ENCODE measurements at places on chromosomes 1 and 21.
A peak's percentile ranks its signal among the peaks of the same experiment; 100 is the strongest.

GRCh38 chr1:186904361-186904760 lies 75.6 kb downstream of the PLA2G4A start:
- DNase-seq: no peak

DNA sequence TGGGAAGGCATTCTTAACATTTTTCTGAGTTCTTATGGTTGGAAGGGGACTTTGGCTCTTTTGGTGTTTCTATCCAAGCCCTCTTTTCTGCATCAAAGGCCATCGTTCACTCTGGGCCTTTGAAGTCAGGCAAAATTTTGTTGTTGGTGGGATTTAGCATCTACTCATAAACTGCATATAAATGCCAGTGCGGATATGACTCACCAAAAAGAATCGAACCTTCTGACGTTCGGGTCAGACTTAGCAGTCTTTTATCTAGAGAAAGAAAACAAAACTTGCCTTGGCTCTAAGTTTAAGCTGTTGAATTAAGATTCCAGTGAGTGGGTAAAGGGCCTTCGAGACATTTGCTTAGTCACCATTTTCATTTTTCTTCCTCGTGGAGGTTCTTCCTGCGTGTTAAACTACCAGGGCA lies 51.4 kb downstream of the EVA1C start:
- DNase-seq: no peak

- no peak for DNase-seq
Measured at GRCh38 chr1:214727274-214727673, 124.3 kb downstream of the CENPF start.

DNA sequence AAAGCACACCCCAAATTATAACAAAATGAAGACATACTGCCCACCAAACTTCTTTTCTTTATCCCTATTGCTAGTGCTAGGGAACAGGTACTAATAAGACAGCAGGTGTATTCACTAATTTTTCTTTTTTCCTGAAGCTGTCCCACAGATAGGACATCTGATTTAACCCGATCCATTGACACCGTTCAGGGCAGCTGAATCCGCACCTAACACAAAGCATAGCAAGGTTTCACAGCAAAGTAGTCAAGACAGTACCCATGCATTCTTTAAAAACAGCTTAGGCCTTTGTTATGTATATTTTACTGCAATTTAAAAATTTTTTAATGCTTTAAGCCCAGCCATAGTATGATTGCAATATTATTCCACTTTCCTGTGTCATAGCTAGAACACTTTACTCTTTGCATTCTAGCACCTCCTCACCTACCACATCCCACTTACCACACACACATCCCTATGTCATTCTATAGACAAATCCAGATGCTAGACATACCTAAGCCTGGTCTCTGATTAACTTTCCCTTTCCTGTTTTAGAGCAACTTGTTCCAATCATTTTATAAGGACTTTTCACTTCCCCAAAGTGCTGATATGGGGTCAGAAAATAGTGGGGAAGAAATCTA lies 40.4 kb downstream of the GATAD2B start:
- no peak for DNase-seq

GRCh38 chr1:67571901-67572593 lies 113.0 kb upstream of the GADD45A start:
- DNase-seq: no peak

- no peak for DNase-seq
Measured at GRCh38 chr1:37298769-37299168, 175.6 kb upstream of the ZC3H12A start.

GRCh38 chr1:185517808-185518419 lies 200.9 kb upstream of the IVNS1ABP start:
- DNase-seq: no peak

DNA sequence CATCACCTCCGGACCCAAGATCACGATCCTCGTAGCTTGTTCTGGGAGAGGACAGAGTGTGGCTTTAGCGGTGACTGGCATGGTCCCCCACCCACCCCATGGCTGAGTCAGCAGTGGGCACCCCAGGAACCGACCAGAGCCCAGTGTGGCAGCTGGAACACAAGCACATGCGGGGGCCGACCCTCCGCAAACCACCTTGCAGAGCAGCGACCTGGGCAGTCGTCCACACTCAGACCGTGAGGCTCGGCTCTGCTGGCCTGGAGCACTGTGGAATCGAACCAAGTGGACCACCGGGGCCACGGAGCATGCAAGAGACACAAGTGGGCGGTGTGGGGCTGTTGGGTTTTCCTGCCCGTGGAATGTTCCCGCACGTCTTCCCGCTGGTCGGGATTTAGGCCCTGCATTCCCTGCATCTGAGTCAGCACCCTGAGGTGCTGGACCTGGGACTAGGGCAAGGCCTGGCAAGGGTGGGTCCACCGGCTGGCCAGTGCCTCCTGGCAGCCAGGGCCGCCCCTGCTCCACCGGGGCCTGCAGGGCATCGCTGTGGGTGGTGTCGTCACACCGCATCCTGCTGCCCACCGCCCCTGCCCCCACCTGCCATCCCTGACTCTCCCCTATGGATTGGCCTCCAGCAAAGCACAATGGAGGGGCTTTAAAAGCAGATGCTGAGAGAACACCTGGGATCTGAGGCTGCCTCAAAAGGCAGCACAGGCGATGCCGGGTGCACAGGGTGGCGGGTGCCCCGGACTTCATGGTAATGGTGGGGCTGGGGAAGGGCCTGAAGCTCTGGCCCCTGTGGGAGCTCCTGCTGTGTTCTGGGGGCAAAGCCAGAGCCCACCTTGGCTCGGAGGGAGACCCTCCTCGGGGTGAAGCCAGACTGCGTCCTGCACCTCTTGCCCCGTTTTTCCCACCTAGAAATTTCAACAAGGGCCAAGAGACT lies 18.5 kb downstream of the MORN1 start:
- no peak for DNase-seq

- DNase-seq: no peak
Measured at GRCh38 chr1:227428803-227429202, 110.5 kb upstream of the CDC42BPA start.

DNA sequence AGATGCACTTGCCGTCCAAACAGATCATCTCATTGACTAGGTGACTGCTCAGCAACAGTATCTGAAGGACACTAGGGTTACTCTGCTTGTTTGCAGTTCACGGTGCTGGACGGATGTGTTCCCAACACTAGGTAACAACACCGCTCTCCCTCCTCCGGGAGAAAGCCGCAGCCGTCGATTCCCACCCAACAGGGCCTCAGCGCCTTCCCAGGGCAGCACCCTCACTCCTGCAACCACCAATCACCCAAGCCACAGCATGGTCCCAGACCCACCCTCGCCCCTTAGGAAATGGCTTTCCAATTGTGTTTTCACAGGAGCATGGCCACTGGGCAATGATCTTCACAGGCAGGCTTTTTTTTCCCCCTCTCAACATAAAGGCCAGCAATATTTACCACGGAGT lies 779 bp downstream of the TLR5 start:
- DNase-seq: no peak

DNA sequence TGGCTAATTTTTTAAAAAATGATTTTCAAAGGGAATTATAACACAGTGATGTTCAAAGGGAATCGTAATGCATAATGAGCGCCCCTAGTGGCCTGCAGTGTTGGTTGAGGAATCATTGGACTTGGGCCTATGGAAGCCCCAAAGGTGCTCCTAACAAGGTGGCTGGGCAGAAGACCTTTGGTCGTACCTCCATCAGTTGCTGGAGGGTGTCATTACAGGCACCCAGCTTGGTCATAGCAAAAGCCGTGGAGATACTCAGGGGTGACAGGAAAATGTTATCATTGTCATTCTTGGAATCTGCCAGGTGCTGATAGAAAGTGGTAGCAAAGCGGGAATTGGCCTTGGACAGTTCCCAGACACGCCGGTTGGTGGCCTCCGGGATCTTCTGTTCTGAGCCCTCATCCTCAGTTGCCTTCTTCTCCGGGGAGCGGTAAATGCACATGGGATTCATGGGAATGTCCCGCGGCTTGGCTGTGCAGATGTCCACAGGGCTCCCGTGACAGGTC lies 2.7 kb downstream of the SERPINC1 start:
- no peak for DNase-seq

GRCh38 chr1:198072177-198072576 lies 84.6 kb upstream of the NEK7 start:
- DNase-seq: no peak

DNA sequence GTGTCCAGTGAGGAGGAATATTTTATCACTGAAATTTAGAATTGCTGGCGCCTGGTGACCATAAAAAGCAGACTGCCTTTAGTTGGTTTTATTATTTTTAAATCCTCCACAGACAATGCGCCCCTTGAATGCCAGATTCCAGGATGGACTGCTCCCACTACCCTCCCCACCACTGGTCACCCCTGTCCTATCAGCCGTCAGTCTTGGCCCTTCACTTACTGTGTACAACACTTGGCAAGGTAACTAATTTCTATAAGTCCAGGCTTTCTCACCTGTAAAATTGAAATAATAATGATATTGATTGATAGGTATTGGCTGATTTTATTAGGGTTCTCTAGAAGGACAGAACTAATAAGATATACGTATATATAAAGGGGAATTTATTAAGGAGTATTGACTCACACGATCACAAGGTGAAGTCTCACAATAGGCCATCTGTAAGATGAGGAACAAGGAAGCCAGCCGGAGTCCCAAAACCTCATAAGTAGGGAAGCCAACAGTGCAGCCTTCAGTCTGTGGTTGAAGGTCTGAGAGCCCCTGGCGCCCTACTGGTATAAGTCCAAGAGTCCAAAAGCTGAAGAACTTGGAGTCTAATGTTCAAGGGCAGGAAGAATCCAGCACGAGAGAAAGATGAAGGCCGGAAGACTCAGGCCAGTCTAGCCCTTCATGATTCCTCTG lies 17.8 kb downstream of the RHEX start:
- DNase-seq: no peak

GRCh38 chr21:19322360-19322759 lies 918.8 kb upstream of the TMPRSS15 start:
- no peak for DNase-seq

- DNase-seq: no peak
Measured at GRCh38 chr21:45054227-45054926, 20.0 kb upstream of the ADARB1 start.

- DNase-seq: peak; percentile 76
Measured at GRCh38 chr1:205658943-205659581, 21.2 kb downstream of the SLC45A3 start.

- DNase-seq: peak; percentile 70
Measured at GRCh38 chr1:30762152-30762929, 4.8 kb upstream of the LAPTM5 start.

DNA sequence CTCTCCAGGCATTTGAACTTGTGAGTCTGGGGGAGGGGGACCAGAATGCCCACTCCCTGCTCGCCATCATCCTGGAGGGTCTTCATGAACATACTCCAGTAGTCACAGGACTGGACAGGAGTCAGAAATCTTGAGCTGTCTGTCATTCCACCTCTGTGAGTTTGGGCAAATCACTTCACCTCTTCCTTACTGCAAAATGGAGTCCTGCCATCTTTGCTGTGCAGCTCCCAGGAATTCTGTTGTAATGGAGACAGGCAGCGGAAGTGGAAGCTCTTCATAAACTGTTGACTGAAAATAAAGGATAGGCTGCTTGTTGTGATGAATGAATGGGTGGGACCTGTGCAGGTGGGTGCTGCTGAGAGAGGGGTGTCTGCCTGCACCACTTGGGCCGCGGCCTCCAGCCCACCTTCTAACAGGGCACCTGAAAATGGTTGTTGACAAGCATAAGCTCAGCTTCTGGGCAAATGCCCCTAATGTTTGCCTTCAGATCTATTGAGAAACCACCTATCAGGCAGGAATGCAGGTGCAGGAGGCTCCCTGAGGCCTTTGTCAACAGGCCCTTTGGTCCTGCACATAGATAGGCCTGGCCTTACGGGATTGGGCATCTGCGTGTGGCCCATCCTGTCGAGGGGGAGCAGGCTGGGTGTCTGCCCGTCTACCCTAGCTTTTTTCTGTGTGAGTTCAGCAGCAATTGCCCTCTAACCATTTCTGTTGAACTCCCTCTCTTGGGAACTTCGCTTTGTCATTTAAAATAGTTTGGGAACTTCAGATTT lies 321.0 kb downstream of the RPS6KC1 start:
- no peak for DNase-seq

DNA sequence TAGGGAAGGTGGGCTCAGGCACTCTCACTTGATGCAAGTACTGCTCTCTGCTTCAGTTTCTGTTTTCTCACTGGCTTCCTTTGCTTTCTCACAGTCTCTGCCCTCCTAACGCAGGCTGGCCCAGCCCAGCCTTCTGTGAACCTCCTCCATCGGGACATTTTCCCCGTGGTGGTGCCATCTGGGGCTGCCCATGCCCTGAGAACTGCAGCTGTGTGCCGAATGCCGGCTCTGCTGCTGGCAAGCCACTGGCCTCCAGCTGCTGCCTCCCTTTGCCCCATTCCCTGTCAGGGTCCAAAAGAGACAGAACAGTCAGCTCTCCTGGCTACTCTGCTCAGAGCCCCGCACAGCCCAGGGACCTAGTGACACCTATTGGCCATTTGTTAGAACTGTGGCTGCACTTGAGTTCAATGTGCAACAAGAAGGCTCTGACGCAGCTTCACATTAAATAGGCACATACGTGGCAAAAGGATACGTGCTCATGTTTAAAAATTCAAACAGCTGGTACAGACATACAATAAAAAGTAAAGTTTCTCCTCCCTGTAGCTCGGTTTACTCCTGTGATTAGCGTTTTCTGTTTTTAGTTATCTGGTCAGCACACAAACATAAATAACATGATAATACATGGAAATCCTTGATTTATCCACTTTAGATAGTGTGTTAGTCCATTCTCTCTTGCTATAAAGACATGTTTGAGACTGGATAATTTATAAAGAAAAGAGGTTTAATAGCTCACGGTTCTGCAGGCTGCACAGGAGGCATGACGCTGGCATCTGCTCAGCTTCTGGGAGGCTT lies 46.6 kb downstream of the FCRL5 start:
- DNase-seq: peak; percentile 48

- no peak for DNase-seq
Measured at GRCh38 chr1:167130829-167131510, 37.1 kb downstream of the STYXL2 start.

GRCh38 chr1:67711855-67712212 lies 26.8 kb downstream of the GADD45A start:
- no peak for DNase-seq

DNA sequence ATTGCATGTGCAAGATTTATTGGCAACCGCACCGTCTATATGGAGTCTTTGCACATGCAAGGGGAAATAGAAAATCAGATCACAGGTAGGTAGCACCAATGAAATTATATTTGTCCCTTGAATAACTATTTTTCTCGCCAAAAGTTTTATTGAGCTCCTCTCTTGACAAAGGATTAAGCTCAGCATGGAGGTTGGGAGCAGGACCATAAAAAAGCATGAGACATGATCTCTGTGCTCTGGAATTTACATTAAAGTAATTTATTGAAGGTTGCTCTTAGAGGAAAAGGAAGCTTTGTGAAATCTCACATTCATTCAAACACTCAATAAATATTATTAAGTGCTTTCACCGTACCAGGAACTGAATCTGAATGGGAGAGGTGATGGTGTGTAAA lies 66.0 kb upstream of the UBE2U start:
- no peak for DNase-seq

DNA sequence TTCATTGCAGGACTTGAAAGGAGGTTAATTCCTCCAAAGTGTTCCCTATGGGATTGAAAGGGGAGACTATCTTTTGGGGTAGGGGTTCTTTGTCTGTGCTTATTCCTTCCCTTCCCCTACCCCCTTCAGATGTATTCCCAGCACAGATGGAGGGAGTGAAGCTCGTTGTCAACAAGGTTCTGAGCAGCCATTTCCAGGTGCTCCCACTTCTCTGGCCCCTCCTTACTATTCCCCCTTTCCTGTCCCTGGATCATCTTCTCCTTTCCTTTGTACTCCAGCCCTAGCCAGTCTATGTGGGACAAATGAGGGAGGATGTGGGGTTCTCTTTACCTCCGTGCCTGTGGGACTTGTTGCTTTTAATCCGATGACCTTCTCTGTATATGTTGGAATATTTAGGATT lies 899 bp downstream of the TOMM40L start:
- DNase-seq: no peak
